A172 (cell line): ENCODE measurements at places on chromosomes 7 and 10. TPM values are rescaled to one million over a fixed set of nuclear protein-coding genes. Genes with fewer than 3 reads are reported as not detected.

DNA sequence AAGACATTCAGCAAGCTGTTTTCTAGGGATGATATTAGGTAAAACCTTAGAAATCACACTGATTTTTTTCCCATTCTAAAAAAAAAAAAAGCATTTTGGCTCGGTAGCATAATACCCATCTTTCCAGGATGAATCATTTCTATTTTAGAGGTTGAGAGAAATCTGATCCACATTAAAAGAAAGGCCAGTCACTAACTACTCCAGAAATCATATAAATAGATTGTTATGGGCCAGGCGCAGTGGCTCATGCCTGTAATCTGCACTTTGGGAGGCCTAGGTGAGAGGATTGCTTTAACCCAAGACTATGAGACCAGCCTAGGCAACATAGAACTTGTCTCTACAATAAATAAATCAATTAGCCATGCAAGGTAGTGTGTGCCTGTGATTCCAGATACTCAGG lies 164.3 kb downstream of the BAMBI start:
- peak; percentile 53 for DNase-seq

The SHTN1 gene
- 5.6 and 7.7 TPM in 2 replicates for total RNA-seq

The HMX3 gene
- total RNA-seq: not detected in 2 replicates

The ZPBP gene
- not detected in 2 replicates for total RNA-seq

GRCh38 chr7:26843705-26844104 lies 20.7 kb downstream of the SKAP2 start:
- DNase-seq: no peak
